Natural killer cell treated with Interleukin-12 subunit alpha and Interleukin-12 subunit beta and Interleukin-15 and Interleukin-18, amount 100 ng/mL, for 72 hours (primary cell): ENCODE measurements at places on chromosomes 16 and 17.

GRCh38 chr16:84324434-84325262 is 30.0 kb downstream of the WFDC1 start:
- no peak for DNase-seq

DNA sequence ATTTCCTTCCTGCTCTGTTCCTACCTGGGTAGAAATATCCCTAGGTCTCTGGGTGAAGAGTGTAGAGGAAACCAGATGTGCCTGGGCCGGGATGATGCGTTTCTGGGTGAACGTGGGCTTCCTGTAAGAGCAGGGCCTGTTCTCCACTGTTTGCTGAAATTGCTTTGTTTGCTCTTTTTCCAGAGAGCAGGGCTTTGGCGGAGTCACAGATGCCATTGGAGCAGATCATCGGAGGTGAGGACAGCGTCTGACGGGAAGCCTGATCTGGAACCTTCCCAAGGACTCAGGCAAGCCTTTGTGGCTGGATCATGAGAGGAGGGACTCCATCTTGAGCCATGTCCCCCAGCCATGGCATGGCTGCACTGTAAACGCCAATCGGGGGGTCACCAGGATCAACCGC is 15.4 kb downstream of the DHODH start:
- DNase-seq: no peak

- no peak for DNase-seq
These were observed 5.5 kb upstream of the SLC25A35 start for GRCh38 chr17:8300627-8301242.

GRCh38 chr17:80028030-80028429 is 7.6 kb downstream of the TBC1D16 start:
- no peak for DNase-seq

DNA sequence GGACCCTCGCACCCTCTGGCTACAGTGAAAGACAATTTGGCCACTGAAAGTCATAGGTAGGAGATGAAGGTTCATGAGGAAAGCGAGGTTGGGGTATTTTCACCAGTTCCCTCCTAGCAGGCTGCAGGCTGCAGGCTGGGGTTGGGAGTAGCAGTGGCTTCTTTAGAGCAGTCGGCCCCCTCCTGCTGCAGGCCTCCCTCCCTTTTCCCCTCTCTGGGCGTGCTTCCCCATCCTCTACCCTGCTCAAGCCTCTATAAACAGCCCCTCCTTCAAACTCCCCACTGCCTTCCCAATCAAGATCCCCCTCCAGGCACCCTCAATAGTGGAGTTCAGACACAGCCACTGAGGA is 41.8 kb downstream of the GAS7 start:
- no peak for DNase-seq

GRCh38 chr17:35534576-35535093 is 2.8 kb downstream of the SLFN12L start:
- no peak for DNase-seq

- no peak for DNase-seq
These were observed 29.7 kb upstream of the DLX4 start for GRCh38 chr17:49939318-49939717.

GRCh38 chr16:49528866-49529288 is 155.3 kb downstream of the C16orf78 start:
- no peak for DNase-seq

GRCh38 chr17:45276031-45276430 is 14.1 kb upstream of the SPATA32 start:
- DNase-seq: peak; percentile 35

DNA sequence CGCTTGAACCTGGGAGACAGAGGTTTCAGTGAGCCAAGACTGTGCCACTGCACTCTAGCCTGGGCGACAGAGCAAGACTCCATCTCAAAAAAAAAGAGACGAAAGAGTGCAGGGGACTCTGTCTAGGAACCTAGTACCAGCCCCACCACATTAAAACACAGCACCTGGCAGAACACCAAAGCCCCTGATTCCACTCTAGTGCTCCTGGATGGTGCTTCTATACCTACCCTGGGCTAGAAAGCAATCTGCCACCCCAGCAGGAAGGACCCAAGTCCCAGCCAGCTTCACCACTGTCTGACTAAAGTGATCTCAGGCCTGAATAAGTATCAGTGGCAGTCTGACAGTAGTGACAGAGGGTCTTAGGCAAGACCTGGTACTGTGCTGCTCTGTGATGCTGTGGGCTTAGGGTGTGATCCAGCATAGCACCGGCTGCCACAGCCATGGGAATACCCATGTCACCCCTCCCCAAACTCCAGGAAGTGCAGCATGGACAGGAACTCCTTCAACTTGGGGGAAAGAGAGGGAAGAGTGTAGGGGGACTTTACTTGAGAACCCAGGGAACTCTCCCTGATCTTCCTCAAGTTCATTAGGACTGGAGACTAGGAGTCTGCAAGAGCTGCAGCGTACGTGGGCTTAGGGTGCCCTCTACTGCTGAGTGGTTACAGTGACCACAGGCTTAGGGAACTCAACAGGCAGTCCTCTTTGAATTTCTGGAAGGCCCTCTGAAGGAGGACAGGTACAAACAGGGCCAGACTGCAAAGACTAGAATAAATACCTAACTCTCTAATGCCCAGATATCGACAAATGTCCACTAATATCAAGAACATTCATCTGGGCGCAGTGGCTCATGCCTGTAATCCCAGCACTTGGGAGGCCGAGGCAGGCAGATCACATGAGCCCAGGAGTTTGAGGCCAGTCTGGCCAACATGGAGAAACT is 30.0 kb upstream of the RNF43 start:
- peak; percentile 65 for DNase-seq

DNA sequence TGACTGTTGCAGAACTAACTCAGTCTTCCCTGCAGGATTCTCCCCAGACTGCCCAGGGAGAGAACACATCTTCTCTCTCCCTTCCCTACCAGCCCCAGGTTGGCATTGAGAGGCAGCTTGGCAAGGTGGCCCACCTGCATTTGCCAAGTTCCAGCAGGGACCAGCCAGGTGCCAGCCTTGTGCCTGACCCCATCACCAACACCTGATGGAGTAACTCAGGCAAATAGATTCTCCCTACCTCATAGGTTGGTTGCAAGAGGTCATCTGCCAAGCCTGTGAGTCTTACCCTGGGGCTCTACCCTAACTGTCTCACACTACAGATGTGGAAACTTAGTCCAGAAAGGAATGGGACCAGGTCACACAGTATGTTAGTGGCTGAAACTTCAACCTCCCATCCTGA is 20.4 kb downstream of the BEAN1 start:
- peak; percentile 12 for DNase-seq

GRCh38 chr16:88780142-88781062 is 4.6 kb downstream of the PIEZO1 start:
- no peak for DNase-seq

DNA sequence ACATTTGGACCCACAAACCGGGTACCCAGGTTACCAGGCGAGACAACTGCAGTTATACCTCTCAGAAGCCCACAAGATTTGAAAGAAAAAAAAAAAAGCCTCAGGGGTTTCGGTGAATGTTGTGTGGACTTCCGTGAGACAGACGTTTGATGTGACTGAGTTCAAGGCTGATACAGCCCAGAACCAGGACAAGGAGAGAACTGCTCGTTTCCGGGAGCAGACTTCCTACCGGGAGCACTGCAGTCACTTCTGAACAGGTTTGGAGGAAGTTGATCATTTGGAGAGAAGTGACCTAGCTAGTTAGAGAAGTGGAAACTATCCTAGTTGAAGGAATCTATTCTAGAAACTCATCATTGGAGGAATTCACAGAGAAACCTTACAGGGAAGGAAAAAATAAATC is 847 bp downstream of the CKLF start:
- DNase-seq: no peak

DNA sequence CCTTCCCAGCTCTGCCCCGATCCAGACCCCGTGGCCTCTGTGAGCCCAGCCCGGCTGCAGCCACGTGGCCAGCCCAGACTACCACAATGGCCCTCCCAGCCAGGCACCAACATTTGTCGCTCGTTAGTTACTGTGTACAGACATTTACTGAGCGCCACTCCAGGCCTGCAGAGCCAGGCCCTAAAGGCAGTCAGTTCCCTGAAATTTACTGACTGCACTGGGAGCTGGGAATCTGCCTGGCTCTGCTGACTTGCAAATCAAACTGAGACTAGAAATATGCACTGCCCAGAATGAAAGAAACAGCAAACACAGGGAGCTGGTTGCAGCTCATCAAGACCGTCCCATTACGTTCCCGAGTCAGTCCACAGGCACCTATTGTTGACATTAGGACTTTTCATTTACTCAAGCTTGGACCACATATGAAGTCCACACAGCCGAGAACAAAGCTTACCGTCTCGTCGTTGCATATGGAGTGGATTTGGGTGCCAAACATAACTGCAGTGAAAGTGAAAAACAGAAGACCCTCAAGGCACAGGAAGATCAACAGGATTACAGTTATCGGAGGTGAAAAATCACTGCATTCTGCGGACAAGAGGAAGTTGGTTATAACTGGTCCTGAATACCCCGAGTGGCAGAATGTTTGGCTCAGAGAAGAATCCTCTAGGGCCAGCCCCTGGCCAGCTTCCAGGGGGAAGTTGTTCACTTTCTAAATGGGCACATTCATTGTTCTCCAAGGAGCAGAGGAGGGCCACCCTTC is 34.5 kb downstream of the ZDHHC7 start:
- peak; percentile 49 for DNase-seq

- DNase-seq: no peak
These were observed 5.1 kb downstream of the KSR1 start for GRCh38 chr17:27461192-27461859.

DNA sequence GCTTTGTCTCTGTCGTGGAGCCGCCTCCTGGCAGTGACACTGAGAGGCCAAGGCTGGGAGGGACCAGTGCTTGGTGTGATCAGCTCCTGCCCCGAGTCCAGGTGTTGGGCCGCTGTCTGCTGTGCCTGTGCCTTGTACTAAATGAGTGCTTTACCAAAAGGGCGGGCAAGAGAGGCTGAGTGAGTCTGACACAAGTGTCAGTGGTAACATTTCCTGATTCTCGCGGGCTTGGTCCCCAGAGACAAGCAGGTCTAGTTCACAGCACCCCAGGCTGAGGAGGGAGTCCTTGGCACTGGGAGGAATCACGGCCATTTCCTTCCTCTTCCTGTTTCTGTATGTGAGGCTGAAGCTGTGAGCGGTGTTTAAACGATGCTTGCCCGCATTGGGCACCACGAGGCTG is 30.2 kb downstream of the PLD6 start:
- DNase-seq: no peak

DNA sequence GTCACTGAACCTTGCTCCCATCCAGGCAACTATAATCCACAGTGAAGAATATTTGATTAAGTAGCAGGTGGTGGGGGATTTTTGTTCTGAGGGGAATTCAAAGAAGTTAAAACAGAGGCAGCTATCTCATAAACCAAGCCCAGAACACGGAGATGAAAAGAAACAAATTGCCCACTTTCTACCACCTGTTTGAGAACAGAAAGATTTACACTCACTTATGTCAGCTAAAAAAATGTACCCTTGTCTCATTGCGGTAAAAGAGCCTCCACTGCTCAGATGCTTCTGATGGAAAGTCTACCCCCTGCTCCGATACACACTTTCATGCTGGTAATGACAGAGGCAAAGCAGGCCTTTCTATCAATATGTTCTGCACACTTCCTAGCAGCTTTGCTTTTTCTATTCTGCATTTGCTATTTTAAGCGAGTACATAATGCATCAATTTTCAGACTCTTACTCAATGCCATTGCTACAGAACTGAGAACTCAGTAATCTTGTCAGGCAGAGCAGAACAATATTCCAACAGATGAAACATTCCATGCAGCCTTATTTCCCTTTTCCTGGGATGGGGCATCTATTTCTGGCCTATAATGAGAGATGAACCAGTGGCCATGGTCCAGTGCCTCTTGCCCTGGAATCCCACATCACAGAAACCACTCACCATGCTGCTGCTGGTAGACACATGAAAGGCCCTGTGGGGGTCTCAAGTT is 29.0 kb downstream of the CDK5R1 start:
- no peak for DNase-seq

- no peak for DNase-seq
These were observed 117.6 kb upstream of the CACNG3 start for GRCh38 chr16:24138575-24138974.

DNA sequence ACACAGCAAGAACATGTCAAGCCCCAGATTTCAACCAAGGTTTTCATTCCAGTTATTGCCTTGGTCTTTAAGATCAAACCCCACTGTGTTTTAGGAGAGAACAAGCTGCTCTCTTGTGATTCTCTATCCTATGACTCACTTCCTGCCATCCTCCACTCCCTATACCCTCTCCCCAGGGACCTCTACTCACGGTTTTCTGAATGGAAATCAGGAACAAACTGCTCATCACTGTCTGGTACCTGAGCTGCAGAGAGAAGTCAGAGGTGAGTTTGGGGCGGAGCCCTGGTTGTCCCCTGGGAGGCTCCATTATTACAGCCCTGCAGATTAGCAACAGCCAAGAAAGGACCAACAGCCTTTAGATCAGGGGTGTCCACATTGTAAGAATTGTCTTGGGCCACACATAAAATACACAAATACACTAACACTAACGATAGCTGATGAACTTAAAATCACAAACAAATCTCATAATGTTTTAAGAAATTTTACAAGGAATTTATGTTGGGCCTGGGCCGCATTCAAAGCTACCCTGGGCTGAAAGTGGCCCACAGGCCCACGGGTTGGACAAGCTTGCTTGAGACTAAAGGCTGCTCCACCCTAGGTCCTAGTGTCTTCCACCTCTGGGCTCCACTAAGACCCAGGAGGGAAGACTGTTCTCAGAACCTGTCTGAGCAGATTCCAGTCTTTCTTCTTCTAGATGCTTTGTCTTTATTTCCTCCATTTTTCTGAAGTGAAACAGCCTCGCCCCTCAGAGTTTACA is 9.7 kb downstream of the ETV4 start:
- DNase-seq: peak; percentile 31

DNA sequence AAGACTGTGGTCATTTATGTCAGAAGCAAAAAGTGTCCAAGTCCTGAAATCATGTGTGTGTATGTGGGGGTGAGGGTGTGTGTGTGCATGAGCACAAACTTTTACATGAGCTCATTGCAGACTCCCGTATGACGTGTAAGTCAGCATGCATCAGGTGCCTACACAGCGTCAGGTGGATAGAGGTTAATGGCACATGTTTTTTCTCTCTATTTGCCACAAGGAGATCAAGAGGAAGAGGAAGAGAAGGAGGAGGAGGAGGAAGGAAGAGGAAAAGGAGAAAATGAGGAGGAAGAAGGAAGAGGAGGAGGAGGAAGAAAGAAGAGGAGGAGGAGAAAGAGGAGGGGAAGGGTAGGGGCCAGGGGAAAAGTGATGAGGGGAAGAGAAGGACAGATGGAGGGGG is 178.0 kb upstream of the DYNLRB2 start:
- no peak for DNase-seq

DNA sequence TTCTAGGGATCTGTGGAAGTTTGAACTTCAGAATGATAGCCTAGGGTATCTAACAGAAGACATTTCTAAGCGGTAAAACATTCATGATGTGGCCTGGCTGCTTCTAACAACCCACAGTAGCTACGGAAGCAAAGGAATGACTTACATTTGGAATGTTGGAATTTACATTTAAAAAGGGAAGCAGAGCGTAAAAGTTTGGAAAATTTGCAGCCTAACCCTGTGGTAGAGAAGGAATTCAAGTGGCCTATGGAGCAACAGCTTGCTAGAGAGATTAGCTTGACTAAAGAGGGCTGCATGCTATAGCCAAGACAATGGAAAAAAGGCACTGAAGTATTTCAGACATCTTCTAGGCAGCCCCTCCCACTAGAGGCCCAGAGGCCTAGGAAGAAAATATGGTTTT is 50.1 kb downstream of the HNF1B start:
- no peak for DNase-seq

GRCh38 chr16:31113121-31114120 is 4.0 kb upstream of the KAT8 start:
- no peak for DNase-seq
